ENCODE measurements at places on chromosomes 2 and 18. TPM values are rescaled to one million over a fixed set of nuclear protein-coding genes. Genes with fewer than 3 reads are reported as not detected.

GRCh38 chr2:150309311-150310080 is 178.0 kb downstream of the RND3 start:
- no peaks in the 10 kb centered on the region for H3K36me3 ChIP-seq
- no peak for DNase-seq
- no peaks in the 10 kb centered on the region for H3K4me1 ChIP-seq
- no peaks in the 10 kb centered on the region for H3K27me3 ChIP-seq
- H3K27ac ChIP-seq = no peak overlapping the region

DNA sequence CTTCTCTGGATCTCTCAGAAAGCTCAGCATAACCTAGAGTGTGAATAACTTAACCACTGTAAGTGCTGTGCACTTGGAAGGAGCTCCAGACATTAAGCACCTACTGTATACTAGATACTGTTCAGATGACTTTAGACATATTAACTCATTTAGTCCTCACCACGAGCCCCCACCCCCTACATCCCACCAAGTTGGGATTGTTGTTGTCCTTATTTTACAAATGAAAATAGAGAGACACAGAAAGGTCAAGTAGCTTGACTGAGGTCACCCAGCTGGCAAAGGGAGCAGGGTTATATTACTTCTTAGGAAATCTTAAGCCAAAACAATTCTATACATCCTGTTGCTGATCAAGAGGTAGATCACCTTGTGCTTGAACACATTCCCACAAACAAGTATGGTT is 234.2 kb upstream of the SMAD2 start:
- no peak overlapping the region for H3K4me3 ChIP-seq
- no peak overlapping the region for H3K27ac ChIP-seq
- DNase-seq = no peak
- H3K36me3 ChIP-seq = no peaks in the 10 kb centered on the region

The SLC4A3 gene
- 1.1 TPM for total RNA-seq

GRCh38 chr2:58727981-58728656 is 487.0 kb upstream of the FANCL start:
- H3K27me3 ChIP-seq = no peaks in the 10 kb centered on the region
- no peak overlapping the region for H3K4me3 ChIP-seq
- no peak for DNase-seq
- no peaks in the 10 kb centered on the region for H3K4me1 ChIP-seq
- H3K36me3 ChIP-seq = no peaks in the 10 kb centered on the region
- no peak overlapping the region for H3K27ac ChIP-seq
